ENCODE measurements at places on chromosomes 1 and 21.

DNA sequence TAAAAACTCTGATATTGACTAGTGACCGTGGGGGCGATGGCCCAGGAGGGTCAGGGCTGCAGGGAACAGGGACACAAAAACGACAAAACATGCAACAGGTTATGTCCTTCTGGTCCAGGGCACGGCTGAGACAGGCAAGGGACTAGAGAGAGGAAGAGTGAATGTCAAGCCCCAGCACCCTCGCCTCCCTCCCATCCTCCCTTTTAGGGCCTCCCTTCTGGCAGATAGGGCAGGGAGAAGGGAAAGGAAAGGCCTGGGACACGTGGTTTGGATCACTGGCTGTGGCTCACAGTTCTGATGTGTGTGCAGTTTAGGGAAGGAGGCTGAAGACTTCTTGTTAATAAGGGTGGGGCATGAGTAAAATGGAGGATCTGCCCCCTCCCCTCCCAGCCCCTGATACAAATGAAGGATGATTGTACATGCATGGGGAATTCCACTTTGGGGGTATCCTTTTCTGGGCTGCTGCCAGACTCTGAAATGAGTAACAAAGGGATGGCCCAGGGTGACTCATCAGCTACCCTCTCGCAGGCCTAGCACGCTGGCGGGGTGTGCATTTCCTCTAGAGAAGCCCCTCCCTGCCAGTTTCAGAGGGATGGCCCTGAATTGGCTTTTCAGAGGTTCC is 14.2 kb downstream of the CAPN2 start:
- peak; percentile 100 for DNase-seq

GRCh38 chr1:41664861-41665640 is 180.6 kb upstream of the EDN2 start:
- peak; percentile 73 for DNase-seq

DNA sequence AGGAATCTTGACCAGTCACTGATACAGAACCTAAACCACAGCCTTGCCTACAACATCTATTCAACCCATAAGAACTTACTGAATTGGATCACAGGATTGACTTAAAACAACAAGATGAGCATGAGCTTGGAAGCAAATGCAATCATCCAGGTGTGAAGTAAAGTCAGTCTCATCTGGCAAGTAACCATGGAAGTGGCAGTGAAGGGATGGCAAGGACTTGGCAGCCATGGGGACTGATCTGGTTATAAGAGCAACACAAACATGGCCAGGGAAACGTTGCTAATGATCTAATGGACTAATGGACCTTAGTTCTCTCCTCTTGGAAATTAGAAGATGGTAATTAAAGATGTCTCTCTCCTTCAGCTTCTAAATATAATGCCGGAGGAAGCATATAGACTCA is 133.1 kb downstream of the VAV3 start:
- no peak for DNase-seq

- DNase-seq: no peak
These were observed 43.1 kb downstream of the ZNF281 start for GRCh38 chr1:200366577-200367253.

GRCh38 chr1:228348708-228349467 is 57.7 kb downstream of the TRIM11 start:
- DNase-seq: no peak

GRCh38 chr21:44737706-44738354 is 26.5 kb upstream of the TSPEAR start:
- DNase-seq: peak; percentile 31

DNA sequence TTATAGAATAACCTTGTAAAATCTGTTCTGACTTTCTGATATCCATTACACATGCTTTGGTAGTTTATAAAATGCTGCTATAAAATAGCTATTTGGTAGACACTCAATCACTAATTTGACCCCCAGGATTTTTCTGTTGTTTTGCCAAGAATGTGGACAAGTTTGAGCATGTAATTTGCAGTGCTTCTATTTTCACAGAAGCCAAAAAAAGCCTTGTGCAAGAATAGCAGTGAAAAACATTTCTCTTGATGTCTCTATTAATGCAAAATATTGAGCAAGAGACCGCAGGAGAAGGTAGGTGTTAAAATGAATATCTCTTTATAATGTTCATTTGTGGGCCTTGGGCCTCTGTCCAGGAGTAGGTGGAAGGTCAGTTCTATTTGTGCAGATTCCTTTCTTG is 22.5 kb downstream of the MAP3K7CL start:
- DNase-seq: no peak

GRCh38 chr1:29532285-29532684 is 296.0 kb downstream of the PTPRU start:
- DNase-seq: no peak

- DNase-seq: peak; percentile 30
These were observed 36.7 kb downstream of the ZNF695 start for GRCh38 chr1:246971090-246971721.

GRCh38 chr1:8607906-8608305 is 209.5 kb downstream of the RERE start:
- DNase-seq: no peak

DNA sequence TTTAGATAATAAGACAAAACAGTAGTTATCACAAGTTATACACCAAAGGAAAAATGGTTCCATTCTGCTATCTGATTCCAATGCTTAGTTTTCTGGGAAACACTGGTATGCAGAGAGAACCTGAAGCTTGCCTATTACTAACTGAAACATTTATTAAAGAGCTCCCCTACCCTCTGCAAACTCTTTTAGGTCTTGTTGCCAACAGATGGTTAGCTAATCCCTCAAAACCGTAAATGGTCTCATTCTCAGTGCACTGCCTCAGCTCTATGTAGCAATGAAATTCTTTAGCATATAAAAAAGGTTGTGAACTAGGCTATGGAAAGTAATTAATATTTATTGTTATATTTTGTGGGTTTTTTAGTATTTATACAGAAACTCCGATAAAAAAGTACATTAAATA is 20.4 kb downstream of the C21orf91 start:
- DNase-seq: no peak

Measured in A172 (cell line).